Fibroblast of lung (primary cell): ENCODE measurements at places on chromosomes 16 and 17. TPM values are rescaled to one million over a fixed set of nuclear protein-coding genes. Genes with fewer than 3 reads are reported as not detected.
A peak's percentile ranks its signal among the peaks of the same experiment; 100 is the strongest.

- H3K4me1 ChIP-seq = peaks cover 9% of the 10 kb centered on the region
- peaks cover 2% of the 10 kb centered on the region for H3K36me3 ChIP-seq
- no peaks in the 10 kb centered on the region for H3K27me3 ChIP-seq
- DNase-seq = no peak
- peak overlapping the region; percentile 26 for H3K27ac ChIP-seq
- peak overlapping the region; percentile 66 for H3K4me3 ChIP-seq
These were observed 542 bp downstream of the KLHL36 start for GRCh38 chr16:84648595-84649510.

DNA sequence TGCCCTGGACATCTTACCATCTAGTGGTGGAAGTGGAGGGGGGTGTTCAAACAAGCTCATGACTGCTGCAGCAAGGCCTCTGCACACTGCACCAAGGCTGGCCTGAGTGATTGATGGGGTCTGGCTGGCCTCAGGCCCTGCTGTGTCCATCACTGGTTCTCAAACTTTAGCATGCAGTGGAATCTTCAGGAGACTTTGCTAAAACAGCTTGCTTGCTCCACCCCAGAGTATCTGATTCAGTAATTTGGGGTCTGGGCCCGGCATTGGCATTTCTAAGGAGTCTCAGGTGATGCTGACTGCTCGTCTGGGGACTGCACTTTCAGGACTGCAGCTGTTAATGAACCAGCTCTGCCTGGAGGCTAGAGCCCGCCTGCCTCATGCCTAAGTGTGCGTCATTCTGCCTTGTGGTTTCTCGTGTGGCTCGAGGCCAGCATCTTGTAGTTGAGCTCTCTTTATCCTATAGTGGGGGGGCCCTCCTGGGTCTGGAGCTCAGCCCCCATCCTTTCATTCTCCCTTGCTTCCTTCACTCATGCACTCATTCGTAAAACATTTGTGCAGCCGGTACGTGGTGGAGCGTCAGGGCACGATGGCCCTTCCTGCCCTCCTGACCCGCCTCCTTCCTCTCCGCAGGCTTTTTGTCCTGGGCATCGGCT lies 4.1 kb downstream of the MGAT5B start:
- DNase-seq = peak; percentile 91
- H3K27me3 ChIP-seq = peaks cover 19% of the 10 kb centered on the region
- peak overlapping the region; percentile 47 for H3K27ac ChIP-seq
- H3K4me1 ChIP-seq = peaks cover 21% of the 10 kb centered on the region

DNA sequence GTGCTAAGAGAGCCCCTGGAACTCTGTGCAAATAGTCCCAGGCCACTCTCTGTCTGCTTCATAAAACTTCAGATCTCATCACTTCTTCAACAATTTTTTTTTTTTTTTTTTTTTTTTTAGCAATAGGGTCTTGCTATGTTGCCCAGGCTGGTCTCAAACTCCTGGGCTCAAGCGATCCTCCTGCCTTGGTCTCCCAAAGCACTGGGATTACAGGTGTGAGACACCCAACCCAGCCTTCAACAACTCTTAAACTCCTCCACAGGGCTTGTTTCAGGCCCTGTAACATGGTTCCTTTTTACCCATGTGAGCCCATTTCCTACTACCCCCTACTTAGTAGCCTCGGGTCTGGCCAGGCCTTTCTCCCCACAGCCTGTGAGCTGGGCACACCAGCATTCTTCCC lies 39.3 kb upstream of the ICAM2 start:
- no peak for DNase-seq
- no peaks in the 10 kb centered on the region for H3K27me3 ChIP-seq
- H3K4me1 ChIP-seq = no peaks in the 10 kb centered on the region
- no peak overlapping the region for H3K27ac ChIP-seq

- H3K36me3 ChIP-seq = peaks cover 7% of the 10 kb centered on the region
- no peaks in the 10 kb centered on the region for H3K4me1 ChIP-seq
- no peaks in the 10 kb centered on the region for H3K27me3 ChIP-seq
- H3K4me3 ChIP-seq = no peak overlapping the region
- H3K27ac ChIP-seq = no peak overlapping the region
These were observed 17.1 kb downstream of the PMP22 start for GRCh38 chr17:15247891-15248529.

DNA sequence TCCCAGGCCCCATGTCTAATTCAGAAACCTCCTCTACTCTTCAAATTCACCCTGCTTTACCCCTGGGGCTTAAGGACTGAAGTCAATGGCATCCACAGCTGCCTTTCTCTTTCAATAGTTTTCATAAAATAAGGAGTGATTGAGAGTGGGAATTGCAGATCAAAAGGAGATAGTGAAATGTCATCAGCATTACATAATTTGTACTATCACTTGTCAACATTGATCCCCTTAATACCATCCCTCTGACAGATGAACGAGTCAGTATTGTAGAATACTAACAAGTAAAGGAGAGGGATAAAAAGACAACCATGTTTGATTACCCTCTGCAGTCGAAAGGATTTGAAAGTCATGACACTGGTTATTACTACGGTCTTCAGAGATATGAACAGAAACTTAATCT lies 212.4 kb downstream of the TMEM114 start:
- H3K4me1 ChIP-seq = no peaks in the 10 kb centered on the region
- no peak overlapping the region for H3K27ac ChIP-seq
- DNase-seq = no peak
- no peaks in the 10 kb centered on the region for H3K27me3 ChIP-seq
- H3K4me3 ChIP-seq = no peak overlapping the region

DNA sequence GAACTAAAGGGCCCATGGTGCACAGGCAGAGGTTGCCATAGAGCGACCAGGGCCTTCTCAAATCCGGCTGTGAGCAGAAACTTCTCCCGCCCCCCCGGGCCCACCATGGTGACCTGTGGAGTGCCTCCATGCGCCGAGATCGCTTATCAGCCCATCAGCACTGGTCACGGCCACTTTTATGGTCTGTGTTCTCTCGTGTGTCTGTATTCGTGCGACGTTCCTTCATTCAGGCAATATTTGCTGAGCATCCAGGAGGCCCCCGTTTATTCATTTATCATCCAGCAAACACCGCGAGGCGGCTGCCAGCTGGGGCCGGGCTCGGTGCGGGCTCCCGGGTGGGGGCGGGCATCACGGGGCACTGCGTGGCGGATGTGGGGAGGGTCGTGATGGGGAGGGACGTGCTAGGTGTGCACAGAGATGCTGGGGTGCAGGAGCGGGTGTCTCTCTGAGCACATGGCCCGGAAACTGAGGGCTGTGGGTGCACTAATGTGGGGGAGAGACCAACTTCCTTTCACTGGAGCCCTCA lies 88.0 kb upstream of the CBX4 start:
- H3K4me3 ChIP-seq = no peak overlapping the region
- peaks cover 24% of the 10 kb centered on the region for H3K27me3 ChIP-seq
- no peak overlapping the region for H3K27ac ChIP-seq
- H3K4me1 ChIP-seq = no peaks in the 10 kb centered on the region
- H3K36me3 ChIP-seq = no peaks in the 10 kb centered on the region

KCNJ18 gene
- not detected in 2 replicates for total RNA-seq

SLC38A8 gene
- not detected in 2 replicates for total RNA-seq

HBM gene
- not detected in 2 replicates for total RNA-seq
